H54 (cell line): ENCODE measurements at places on chromosomes 4 and X.

GRCh38 chr4:129455482-129455881, 359.5 kb downstream of the C4orf33 start:
- DNase-seq, result no peak

GRCh38 chr4:76219299-76220055, 5.9 kb upstream of the SCARB2 start:
- DNase-seq, result no peak

DNA sequence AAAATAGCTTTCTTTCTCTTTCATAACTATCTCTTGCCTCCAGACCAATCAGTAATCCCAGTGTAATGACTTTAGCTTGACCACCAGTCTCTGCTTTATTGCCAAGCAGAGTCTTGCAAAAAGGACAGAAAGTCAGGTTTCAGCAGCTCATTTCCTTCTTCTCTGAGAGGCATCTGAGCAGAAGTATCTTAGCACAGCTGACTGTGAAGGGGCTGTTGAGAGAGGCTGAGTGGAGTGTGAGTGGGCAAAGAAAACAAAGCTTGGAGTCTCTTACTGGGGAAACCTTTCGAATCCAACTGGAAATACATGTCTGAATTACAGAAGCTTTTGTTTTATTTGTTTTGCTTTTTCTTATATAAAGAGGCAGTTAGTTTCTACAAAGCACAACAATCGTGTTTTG, 170.3 kb upstream of the IGFBP7 start:
- DNase-seq, result no peak

GRCh38 chrX:153863251-153863991, 22.6 kb downstream of the L1CAM start:
- no peak for DNase-seq

DNA sequence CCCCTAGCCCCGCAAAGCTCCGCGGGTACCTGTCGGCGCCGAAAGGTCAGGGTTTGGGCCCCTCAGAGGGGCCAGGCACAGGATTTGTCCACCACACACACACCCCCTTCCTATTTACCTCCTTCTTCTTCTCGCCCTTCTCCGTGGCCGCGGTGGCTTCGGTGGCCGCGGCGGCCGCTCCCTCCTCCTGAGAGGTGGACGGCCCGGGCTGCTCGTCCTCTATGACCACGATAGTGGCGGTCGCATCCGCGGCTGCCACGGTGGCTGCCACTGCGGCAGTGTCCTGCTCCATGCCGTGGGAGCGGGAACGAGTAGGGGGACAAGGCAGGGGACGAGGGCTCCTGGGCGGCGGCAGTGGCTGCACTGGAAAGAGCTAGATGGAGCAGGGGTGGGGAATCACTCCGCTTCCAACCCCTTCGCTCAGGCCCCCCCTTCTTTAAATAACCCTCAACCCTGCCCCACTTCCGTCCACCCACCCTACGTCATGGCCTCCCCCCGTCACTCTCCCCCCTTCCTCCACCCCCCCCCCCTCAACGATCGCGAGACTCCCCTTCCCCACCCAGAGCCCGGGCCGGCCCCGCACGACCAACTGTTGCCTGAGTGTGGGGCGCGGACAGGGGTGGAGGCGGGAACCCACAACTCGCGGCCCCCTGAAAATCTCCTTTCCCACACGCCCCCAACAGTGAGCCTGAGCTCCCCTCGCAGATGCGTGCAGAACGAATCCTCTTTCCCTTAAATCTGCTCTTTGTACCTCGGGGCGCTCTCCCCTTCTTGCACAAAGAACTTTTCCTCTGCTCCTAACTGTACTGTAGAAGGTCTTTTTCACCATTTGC, at the start of gene SMARCA1:
SMARCA1 (minus strand) TSS at position 412 of the 833 bp plus-strand sequence; CDS start at position 292, 120 bp downstream.
- peak; percentile 54 for DNase-seq
